Activated T-cell treated with anti-CD3 and anti-CD28 coated beads for 4 hours (primary cell): ENCODE measurements at places on chromosomes 2 and 18.

GRCh38 chr2:233663911-233664310 is 7.8 kb upstream of the UGT1A9 start:
- no peak for DNase-seq

DNA sequence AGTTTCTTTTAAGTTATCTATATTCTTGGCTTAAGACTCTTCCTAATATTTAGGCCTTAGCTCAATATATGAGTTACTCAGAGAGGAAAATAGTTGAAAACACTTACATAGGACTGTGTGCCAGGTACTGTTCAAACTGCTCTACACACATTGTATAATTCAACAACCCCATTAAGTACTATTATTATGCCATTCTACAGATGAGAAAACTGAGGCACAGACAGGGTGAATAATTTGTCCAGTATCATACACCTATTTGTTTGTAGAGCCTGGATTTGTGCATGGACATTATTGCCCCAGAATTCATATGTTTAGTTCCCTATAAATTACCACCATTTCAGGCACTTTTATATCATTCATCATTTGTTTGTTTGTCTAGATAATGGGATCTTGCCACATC is 17.7 kb upstream of the GAD1 start:
- DNase-seq = no peak

GRCh38 chr2:136693966-136694365 is 71.4 kb upstream of the THSD7B start:
- DNase-seq = no peak

DNA sequence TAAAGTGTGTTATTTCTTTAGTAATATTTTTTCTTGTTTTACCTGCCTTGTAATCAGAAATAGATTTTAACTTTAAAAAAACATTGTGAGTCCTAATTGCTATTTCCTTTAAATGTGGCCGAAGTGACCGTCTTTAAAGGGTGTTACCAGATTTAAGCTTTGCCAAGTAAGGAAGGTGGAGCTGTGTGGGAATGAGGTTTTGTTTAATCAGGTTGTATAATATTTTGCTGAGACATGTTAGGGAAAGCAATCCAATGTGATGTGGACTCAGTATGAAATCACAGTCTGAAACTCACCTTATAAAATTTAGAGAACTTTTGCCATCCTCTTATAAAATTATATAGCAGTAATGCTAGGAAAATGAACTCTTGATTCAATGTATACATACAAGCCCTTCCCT is 32.9 kb upstream of the ITPRID2 start:
- no peak for DNase-seq

- DNase-seq = peak; percentile 8
These were observed 122.9 kb upstream of the ACVR1C start for GRCh38 chr2:157751462-157752058.

DNA sequence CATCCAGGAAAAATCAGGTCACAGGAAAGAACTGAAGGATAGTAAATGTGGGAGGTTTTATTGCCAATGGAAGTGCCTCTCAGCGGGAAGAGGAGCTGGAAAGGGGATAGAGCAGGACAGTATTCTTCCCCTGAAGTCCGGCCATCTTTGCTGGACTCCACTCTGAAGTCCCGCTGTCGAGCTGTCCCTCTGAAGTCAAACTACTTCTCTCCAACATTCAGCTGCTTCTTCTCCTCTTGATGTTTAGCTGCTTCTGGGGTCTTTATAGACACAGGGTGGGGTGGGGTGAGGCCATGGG is 23.5 kb upstream of the SLC39A10 start:
- DNase-seq = no peak

- DNase-seq = no peak
These were observed 193.4 kb downstream of the WDR7 start for GRCh38 chr18:56844556-56844955.

- DNase-seq = no peak
These were observed 140.8 kb downstream of the MEIS1 start for GRCh38 chr2:66575625-66576310.

DNA sequence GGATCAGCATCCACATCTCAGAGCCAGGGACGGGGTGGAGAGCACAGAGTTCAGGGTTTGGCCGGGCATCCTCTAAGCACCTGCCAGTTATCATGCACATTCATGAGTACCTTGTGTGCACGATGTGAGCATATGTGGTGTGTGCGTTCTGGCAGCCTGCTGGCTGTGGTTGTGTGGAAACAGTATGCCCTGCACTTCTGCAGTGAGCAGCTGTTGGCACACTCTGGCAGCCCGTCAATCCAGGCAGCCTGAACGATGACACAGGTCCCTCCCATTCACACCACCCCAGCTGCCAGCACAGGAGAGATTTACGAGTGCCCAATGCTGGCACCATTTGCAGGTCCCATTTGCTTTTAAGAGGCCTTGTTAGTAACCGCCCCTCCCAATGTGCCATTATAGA is 74.2 kb downstream of the CD8B2 start:
- no peak for DNase-seq

GRCh38 chr18:11992096-11992790 is 10.9 kb downstream of the IMPA2 start:
- DNase-seq = no peak

DNA sequence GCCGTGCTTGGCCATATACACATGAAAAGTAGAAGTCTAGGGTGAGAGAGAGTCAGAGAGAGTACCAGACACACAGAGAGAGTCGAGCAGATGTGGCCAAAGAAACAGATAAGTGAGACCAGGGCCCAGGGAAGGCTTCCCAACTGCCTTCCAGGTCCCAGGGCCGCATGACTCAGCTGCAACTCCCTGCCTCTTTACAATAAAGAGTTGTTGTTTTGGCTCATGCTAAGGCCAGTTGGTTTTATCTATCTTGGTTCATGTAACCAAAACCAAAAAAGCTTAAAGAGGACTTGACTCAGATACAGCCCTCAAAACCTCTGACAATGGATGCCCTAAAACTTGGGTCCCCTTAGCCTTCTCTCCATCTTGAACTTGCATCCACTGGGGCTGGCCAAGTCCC is 36.9 kb downstream of the REEP1 start:
- DNase-seq = no peak

DNA sequence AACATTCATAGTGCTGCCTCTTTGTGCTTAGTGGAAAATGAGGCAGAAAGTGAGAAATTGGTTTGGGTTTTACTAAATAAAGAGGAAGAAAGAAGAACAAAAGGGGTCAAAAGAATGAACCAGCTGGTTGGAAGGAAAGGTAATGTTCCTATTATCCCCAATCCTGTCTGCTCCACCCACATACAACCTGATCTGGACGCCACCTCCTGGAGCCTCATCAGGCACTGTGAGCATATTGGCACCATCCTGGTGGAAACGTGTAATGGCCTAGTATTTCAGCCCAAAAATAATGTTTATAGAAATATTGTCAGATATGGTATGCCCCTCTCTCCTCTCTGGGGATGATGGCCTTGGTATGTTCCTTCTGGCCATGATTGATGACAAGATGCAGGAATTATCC is 35.6 kb upstream of the ASNSD1 start:
- no peak for DNase-seq

GRCh38 chr2:186913870-186914269 is 64.9 kb upstream of the ZSWIM2 start:
- DNase-seq = no peak

GRCh38 chr18:51447351-51448342 is 250.2 kb upstream of the MEX3C start:
- DNase-seq = no peak

DNA sequence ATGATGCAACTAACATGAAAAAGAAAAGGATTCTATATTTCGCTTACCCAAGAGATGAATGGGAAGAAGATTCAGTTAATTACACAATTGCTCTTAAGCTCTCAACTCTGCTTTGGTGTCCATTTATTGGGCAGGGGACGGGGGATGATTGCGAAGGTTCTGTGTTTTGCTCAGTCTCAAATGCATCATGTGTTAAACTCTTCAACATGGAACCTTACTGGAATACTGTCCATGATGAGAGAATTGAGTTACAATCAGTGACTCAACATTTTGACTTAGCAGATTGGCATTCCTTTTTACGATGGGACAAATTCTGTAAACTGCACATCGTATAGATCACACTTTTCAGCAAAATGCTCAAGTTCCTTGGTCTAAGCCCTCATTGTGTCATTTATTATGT is 135.6 kb downstream of the RBMS1 start:
- DNase-seq = no peak

- no peak for DNase-seq
These were observed 55.1 kb upstream of the CWC22 start for GRCh38 chr2:180062178-180062577.

DNA sequence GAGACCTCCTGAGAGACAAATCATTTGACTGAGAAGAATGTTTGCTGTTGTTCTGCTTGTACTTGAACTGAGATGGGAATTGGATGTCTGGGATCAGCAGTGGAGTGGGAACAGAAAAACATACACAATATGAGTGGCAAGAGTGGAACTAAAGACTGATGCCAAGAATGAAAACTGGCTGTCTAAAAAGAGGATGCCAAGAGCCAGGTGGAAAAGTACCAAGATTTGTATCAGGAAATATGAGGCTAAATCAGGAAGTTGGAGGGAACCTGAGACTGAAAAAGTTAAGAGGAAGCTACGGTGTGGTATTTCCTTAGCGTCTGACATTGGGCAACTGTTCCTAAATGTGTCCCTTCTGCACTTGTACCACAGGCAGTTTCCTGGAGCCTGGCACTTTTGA is 440.9 kb upstream of the CELF4 start:
- DNase-seq = no peak

DNA sequence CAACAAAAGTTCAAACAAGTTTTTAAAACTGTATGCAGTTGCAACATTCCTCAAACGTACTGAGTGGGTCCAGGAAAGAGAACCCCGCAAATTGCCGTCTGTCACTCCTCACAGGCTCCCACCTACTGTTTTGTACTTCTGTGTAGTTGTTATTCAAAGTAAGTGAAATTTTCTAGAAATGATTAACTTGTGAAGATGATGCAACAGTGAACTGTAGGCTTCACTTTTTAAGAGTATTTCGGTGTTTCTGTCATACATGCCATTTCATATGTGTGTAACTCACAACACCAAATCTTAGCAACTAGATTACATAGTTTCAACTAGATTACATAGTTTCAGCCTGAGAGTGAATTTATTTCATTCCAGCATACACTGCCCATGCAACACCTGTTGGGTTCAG is 226.0 kb upstream of the TANK start:
- DNase-seq = no peak

DNA sequence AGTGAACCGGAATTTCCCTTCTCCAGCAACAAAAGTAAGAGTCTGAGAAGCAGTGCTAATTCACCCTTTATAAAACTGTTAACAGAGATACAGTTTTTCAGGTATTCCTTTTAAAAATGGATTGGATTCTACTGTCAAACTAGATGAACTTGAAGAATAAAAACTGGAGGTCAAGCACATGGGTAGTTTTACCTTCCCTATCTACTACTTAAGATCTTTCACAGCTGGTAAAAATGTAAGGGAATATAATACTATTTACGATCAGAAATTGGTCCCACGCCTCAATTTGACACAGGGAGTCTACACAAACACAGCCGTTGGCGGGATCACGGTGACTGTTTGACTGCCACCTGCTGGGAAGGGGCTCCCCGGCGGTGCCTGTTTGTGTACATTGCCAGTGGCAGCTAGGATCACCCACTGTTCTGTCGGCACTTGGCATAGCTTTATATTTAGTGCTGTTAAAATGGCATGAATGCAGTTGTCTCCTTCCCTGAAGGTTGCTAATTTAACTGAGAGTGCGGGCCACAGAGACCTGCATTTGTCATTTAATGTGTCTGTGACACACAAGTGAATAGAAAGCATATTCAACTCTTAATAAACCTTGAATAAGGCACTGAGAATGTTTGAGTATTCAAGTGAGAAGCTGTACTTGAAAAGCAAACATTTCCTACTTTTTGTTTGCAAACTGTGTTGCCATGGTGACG is 59.5 kb downstream of the ABCG8 start:
- no peak for DNase-seq

DNA sequence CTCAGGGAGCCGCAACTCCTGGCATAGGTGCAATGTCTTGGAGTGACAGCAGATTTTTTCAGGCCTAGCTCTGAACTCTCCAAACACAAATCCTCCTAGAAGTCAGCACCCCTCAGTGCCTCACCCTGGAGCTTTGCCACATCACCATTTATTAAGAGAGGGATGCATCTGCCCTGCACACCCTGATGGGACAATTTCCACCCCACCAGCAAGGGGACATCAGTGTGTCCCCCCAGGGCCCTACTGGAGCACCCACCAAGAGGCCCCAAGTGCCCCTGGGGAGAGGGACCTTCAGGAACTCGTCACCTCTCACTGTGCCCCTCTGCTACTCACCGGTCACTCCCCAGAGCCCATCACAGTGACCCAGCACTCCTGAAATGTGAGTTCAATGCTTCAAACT is 144.7 kb downstream of the NDUFA10 start:
- DNase-seq = no peak

DNA sequence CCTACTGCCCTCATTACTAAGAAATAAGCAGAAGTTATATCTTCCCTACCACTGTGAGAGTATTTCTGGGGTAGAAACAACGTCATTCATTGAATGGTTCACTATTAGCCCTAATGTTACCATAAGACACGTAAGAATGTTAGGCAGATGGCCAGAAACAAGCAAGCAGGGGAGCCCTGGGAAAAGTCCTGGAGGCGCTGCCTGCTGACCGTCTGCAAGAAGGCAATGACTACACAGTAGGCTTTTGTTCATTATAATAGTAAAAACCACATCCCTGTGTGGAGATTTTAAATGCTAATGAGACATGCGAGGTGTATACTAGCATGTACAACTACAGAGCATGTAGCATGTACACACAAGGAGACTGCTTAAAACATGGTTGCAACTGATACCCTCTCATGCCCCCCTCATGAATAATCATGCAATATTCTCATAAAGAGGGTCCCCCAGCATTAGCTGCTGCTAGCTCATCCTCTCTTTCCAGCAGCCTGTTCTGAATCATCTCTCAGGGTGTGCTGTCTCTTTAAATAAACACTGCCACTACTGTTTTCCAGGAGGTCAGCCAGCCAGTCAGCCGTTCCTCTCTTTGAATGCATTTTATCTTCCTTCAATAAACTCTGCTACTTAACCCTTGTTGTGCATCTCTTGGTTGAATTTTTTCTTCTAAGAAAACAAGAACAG is 23.6 kb downstream of the SUCLG1 start:
- no peak for DNase-seq

DNA sequence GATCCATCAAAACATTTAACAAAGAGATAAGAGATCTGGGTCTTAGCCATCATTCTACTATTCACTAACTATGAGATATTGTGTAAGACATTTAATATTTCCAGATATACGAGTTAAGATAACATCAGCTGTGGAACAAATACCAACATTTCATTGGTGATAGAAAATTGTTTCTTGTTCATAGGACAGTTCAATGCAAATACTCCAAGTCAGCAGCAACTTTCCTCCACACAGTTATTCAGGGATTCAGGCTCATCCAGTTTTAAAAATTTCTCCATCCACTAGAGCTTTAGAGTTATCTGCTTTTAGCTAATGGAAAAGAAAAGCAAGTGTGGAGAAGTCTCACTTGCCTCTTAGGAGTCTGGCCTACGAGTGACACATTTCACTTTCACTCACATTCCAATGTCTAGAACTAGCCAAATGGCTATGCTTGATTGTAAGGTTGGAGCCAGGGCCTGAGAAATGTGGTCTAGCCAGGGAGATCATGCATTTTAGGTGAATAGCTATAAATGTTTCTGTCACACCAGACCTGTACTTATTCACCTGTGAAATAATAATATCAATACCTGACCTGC is 119.3 kb upstream of the MAPRE2 start:
- DNase-seq = no peak
